T-helper 1 cell (primary cell): ENCODE measurements at places on chromosomes 3 and 15.

DNA sequence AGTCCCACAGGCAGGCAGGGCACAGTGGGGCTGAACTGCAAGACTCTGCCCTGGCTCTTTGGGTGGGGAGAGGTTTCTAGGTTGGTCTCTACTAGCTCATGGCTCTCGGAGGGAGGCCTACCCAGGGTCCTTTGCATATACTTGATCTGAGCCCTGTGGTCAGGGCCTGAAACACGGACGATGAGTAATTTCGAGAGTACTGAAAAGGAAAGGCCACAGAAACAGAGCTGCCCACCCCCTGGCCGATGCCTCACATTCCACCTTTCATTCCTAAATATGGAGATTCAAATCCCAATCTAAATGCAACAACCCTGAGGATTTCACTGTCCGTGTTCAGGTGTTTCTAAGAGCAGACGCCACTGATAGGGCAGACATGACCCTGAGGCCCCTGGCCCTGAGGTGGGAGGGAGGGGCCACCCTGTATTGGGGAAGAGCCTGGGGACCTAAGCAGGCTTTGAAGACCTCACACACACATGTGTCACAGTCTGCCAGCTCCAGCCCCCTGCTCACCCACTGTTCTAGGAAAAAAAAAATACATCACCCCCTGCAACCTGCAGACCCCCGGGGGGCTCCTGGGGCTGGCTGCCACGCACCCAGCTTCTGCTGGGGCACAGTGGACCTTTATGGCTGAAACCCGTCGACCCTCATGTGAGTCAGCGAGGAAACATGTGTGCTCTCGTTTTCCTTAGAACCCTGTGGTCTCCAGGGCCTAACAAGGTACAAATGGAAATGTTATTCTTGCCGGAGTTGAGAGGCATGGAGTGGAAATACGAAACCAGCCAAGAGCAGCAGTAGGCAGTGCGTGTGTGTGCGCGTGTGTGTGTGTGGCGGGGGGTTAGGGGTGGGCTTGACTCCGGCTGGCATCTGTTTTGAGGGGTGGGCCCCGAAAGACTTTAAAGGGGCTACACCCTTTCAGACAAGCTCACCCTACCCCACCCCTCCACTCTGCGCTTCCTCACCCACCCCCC is 112.7 kb downstream of the CHSY1 start:
- no peak for DNase-seq

DNA sequence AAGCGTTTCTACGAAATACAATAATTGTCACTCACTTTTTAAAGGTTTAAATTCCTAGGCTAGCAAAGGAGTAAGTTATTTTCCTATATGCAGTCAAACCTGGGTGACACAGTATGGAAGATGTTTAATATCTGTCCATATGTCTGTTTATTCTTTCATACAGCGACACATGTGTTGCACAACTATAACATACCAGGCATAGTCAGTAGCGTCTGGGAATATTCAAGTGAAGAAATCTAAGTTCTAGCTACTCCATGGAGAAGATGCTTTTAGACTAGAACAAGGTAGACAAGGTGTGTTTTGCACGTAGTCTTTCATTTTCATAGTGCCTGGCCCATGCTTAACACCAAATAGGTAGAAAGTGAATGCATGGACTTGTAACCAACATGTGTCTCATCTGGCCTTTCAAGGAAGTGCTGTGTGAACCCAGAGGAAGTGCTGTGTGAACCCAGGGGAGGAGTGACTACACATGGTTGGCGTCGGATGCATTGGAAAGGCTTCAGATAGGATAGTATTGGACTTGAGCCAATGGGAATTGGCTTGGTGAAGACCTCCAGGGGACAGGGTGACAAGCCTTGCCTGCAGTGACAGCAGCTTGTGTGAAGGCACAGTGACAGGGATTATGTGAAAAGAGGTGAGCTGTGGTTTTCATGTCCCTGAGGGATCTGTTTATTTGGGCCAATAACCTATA is 267.0 kb downstream of the PTPRG start:
- no peak for DNase-seq

DNA sequence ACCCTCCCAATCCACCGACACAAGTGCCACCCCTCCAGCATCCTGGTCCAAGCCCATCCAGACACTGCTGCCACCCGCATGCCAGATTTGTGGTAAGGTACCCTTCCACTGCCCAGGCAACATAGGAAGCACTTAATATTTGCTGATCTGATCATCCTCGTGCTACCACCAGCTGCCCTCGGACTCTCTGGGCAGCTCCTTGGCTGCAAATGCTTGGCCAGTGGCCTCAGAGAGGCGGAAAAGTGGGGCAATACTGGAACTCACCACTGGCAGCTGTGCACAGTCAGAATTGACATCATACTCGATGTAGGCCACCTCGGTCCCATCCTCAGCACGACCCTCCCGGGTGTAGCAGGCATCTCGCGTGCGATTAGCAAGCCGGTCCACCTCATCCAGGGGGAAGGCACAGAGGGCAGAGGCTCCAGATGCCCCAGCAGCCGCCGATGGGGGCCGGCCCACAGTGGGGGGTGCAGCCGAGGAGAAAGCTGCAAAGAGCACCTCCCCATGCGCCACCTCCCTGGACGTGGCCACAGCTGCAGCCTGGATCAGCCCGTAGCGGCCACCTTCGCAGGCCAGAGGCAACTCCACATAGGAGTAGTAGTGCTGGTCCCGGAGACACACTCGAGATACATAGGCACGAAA is 6.5 kb downstream of the PLXNB1 start:
- no peak for DNase-seq

DNA sequence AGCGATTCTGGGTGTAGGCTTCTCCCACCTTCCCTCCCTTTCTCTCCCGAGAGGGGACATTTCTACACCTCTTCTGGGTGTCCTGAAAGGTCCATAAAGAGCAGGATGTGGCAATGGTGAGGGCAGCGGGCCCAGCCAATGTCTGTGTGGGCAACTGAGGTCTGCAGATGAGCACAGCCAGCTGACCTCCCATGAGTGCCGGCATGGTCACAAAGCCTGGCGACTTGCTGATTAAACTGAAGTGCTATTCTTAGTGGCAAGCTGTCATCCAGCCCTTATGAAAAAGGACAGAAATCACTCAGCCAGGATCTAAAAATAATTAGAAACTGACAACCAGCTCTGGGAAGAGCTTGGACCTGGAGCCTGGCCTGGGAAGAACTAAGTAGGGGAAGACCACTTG is 124.3 kb upstream of the RGMA start:
- DNase-seq, result no peak

DNA sequence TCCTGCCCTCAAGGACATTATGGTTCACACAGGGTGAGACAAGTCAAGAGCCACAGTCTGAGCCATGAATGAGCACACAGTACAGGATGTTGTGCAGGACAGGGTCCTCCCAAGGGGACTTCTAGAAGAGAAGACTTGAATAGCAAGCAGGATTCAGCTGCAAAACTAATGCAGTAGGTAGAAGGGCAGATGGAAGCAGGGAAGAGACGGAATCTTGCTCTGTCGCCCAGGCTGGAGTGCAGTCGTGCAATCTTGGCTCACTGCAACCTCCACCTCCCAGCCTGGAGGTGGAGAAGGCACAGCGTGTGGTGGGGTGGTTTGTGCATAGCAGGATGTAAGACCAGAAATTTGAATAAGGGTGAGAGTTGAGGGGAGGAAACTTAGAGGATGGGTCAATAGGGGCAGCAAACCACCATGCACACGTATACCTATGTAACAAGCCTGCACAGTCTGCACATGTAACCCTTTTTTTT is 8.0 kb downstream of the BCL2L10 start:
- no peak for DNase-seq

- DNase-seq, result no peak
These were observed 27.2 kb upstream of the TMEM158 start for GRCh38 chr3:45253316-45253715.

- no peak for DNase-seq
These were observed 21.6 kb downstream of the SLC6A6 start for GRCh38 chr3:14423963-14424362.

DNA sequence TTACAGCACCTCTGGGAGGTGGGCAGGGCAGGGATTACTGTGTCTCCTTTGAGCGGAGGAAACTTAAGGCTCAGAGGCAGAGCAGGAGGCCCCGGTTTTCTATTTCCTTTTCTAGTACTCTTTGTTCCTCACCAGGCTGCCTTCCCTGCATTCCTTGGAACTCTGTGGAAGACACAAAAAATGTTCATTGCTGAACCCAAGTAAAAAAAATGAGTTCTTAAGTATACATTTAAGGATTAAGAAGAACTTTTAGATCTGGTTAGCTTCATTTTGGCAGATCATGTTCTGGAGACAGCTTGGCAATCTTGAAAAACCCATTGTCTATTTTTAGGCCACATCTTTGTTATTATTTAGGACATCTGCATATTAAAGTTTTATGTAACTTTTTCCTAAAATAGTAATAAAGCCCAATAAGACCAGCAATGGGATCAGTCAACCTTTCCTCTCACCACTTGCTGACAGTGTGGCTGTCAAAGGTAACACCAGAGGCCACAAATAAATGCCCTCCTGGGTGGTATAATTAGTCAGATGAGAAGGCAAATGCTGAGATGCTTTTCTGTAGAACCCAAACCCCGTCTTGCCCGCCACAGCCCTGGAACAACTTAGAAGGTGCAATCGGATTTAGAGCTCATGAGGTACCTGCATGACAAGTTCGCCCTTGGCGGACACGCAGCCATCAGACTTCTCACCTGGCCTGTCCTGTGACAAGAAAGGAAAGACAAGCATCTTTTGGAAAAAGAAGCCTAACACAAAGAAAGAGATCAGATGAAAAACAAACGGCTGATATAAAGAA is 97.2 kb downstream of the DGKG start:
- DNase-seq, result no peak

DNA sequence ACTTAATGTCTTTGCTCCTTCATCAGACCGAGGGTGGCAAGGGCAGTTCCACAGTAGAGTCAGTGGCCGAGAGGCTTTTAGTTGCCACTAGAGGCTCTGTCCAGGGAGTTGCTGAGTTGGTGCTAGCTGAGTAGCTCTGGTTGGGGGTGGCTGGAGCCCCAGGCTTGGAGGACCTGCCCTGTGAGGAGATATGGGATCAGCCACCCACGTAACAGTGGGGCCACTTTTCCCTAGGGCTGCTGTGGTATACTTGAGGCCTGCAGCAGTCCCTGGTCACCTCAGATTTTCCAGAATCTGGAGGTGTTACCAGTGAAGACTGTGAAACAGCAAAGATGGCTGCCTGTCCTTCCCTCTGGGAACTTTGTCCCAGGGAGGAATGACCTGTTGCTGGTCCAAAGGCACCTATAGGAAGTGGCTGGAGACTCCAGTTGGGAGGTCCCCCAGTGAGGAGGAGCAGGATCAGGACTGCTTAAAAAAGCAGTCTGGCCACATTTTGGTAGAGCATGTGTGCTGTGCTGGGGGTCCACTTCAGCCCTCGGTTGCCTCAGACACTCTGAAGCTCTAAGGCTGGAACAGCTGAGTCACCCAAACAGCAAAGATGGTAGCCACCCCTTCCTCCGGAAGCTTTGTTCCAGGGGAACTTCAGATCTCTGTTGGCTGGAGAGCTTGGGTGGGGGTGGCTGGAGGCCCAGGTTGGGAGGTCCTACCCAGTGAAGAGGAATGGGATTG is 72.9 kb downstream of the AKAP13 start:
- DNase-seq, result no peak

DNA sequence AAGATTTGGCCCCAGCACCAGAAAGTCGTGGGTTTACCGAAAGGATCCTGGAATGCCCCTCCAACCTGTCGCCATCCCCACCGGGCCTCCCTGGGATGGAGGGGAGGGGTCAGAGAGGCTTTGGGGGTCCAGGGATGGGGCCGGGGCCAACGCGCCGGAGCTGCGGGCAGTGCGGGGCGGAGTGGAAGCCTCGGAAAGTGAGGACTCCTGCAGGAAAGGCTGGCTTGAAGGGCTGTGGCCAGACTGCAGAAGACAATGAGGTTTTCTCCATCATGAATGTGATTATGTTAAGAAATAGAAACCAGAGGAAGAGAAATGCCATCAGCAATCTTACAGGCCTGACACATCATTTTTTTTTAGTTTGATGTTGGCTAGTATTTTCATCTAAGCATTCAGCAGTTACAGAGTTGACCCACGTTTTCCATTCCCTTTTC is 738 bp downstream of the YEATS2 start:
- DNase-seq, result peak; percentile 43
